ENCODE measurements at places on chromosomes 4 and X. TPM values are rescaled to one million over a fixed set of nuclear protein-coding genes. Genes with fewer than 3 reads are reported as not detected.

DNA sequence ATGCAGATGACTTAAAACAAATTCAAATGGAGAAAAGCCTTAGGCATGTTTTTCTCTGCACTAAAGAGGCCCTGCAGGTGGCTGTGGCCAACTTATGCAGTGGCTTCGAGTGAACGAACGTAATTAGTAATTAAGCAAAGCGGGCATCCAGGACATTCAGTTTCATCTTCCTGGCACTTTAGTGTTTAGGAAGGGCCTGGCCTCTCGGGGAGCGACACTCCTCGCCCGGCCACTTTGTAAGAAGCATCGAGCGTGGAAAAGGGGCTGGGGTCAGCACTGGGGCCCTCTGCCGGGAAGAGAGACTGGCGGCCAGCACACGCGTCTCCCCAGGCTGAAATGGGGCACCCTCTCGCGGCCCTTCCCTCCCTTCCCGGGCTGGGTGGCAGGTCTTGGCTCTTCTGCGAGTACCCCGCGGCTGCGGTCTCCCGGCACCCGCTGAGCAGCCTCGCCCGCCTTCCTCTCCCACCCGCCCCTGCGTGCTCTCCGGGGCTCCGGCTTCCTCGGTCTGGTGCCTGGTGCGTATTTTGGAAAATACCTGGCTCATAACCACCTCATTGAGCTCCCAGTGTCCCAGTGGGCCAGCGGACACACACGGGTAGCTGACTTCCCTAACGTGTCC is 677 bp upstream of the CYP4V2 start:
- peaks cover 5% of the 10 kb centered on the region for H3K4me1 ChIP-seq
- DNase-seq, result peak; percentile 45
- H3K4me3 ChIP-seq, result peak overlapping the region; percentile 83
- H3K36me3 ChIP-seq, result no peaks in the 10 kb centered on the region
- peak overlapping the region; percentile 77 for H3K27ac ChIP-seq

DNA sequence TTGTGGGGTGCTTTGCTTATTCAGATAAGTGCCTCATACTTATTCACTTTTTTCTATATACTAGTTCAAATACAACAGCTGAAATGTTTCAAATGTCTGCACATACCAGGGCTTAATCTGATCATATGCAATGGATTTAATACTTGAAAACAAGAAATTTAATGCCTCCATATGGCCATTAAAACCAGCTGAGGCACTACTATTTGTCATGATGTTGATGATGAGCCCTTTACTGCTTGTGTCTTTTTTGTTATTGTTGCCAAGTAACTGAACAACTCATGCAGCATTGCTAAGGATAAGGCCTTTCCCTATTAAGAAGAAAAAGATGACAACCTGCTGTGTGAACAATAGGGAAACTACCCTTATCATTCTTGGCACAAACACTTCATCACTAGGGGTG is 52.5 kb downstream of the MAGEB10 start:
- no peaks in the 10 kb centered on the region for H3K27me3 ChIP-seq
- H3K4me1 ChIP-seq, result no peaks in the 10 kb centered on the region
- H3K36me3 ChIP-seq, result no peaks in the 10 kb centered on the region

DNA sequence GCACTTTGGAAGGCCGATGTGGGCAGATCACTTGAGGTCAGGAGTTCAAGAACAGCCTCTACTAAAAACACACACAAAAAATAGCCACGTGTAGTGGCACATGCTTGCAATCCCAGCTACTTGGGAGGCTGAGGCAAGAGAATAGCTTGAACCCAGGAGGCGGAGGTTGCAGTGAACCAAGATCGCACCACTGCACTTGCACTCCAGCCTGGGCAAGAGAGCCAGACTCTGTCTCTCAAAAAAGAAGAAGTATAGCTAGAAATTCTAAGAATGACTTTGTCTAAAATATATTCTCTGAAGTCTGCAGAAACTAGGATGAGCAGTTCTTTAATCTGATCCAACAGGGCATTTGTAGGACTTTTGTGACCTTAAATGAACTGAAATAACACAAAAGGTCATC is 17.4 kb downstream of the RBM47 start:
- H3K4me3 ChIP-seq, result no peak overlapping the region
- H3K4me1 ChIP-seq, result no peaks in the 10 kb centered on the region
- no peaks in the 10 kb centered on the region for H3K36me3 ChIP-seq
- H3K27ac ChIP-seq, result no peak overlapping the region
- DNase-seq, result no peak

DNA sequence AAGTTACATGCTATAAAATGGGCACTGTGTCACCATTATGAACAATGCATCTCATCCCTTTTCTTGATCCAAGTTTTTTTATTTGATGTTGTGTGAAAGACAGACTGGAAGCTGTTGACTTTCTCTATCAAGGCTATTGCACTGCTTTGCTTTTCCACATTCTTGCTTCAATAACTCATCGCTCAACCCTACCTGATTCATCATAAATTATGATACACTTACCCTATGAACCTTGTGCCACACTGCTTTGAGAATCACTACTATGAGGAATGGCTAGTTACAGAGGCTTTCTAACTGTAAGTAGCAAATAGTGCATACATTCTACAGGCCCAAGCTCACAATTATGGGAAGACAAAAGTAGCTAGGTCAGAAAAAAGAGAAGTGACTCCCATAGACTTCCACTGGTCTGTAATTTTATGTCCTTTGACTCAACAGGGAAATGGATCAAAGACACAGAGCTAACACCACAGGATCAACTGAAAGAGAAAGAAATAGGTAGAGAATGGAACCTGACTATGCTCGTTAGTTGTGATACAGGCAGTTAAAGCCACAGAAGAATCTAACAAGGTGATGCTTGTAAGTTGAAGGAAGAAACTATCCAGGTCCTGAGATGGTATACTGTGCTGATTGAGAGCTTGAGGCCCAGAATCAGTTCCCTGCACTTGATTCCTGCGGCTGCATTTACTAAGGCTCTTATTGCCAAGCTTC is 163.5 kb downstream of the PPP3CA start:
- H3K27me3 ChIP-seq, result no peaks in the 10 kb centered on the region
- no peak overlapping the region for H3K27ac ChIP-seq
- H3K36me3 ChIP-seq, result no peaks in the 10 kb centered on the region
- H3K4me3 ChIP-seq, result no peak overlapping the region

- 0 out of 2 replicates have a peak, but pooled peaks cover 14% of the 10 kb centered on the region for H3K36me3 ChIP-seq
- no peaks in the 10 kb centered on the region for H3K4me1 ChIP-seq
- no peak overlapping the region for H3K27ac ChIP-seq
- peak; percentile 1 for DNase-seq
These were observed 107.0 kb upstream of the STIM2 start for GRCh38 chr4:26753617-26754016.

DNA sequence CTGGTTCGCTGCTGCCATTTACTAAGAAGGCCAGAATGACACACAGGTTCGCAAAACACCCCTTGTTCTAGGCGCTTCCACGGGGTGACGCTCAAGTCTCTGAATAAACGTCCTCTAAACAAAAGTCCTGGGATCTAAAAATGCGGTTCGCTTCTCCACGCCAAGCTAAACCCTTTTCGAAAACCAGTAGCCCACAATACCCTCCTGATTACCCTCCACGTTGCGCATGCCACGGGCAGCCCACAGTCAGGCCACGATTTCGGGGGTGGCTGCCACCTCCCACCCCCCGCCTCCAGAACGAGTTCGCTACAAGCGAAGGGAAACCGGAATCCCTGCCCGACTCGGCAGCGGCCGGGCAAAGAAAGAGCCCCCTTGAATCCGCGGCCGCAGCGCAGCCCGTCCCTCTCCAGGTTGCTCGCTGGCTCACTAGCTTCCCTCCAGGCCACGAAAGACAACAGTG is 423 bp downstream of the RPL39 start:
- peak overlapping the region; percentile 96 for H3K4me3 ChIP-seq
- H3K36me3 ChIP-seq, result peaks cover 10% of the 10 kb centered on the region
- H3K4me1 ChIP-seq, result peaks cover 15% of the 10 kb centered on the region
- H3K27ac ChIP-seq, result peak overlapping the region; percentile 99
- no peaks in the 10 kb centered on the region for H3K27me3 ChIP-seq

DNA sequence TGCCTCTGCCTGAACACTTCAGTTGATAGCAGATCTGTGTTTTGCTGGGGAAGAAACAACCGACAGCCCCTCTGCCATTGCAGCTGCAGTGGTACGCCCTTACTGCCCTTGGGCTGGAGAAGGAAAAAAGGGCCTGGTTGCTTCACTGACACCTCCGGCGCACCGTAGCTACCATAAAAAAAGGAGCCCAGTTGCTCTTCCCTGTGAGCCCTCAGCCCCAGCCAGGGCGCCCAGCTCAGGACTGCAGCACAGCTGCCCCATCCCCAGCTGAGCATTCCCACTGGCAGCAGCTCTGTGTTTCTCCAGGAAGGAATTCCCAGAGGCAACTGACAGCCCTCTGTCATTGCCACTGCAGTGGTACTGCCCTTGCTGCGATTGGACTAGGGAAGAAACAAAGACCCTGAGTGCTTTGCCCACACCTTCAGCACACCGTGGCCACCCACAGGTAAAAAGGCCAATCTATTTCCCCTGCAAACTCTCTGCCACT is 142.7 kb downstream of the DKK2 start:
- DNase-seq, result no peak
- H3K36me3 ChIP-seq, result no peaks in the 10 kb centered on the region
- H3K27me3 ChIP-seq, result no peaks in the 10 kb centered on the region
- no peak overlapping the region for H3K27ac ChIP-seq
- no peaks in the 10 kb centered on the region for H3K4me1 ChIP-seq
- no peak overlapping the region for H3K4me3 ChIP-seq

DNA sequence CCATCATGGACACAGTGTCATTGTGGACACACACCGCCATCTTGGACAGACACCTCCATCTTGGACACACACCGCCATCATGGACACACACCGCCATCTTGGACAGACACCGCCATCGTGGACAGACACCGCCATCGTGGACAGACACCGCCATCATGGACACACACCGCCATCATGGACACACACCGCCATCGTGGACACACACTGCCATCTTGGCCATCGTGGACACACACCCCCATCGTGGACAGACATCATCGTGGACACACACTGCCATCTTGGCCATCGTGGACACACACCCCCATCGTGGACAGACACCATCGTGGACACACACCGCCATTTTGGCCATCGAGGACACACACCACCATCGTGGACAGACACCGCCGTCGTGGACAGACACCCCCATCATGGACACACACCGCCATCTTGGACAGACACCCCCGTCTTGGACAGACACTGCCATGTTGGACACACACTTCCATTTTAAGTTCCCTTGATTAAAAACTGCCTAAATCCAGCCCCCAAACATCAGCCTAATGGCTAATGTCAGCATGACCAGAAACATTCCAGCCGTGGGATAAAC is 9.1 kb downstream of the ASMTL start:
- no peaks in the 10 kb centered on the region for H3K4me1 ChIP-seq
- H3K27me3 ChIP-seq, result no peaks in the 10 kb centered on the region
- H3K36me3 ChIP-seq, result no peaks in the 10 kb centered on the region
- H3K27ac ChIP-seq, result no peak overlapping the region
- H3K4me3 ChIP-seq, result no peak overlapping the region

DNA sequence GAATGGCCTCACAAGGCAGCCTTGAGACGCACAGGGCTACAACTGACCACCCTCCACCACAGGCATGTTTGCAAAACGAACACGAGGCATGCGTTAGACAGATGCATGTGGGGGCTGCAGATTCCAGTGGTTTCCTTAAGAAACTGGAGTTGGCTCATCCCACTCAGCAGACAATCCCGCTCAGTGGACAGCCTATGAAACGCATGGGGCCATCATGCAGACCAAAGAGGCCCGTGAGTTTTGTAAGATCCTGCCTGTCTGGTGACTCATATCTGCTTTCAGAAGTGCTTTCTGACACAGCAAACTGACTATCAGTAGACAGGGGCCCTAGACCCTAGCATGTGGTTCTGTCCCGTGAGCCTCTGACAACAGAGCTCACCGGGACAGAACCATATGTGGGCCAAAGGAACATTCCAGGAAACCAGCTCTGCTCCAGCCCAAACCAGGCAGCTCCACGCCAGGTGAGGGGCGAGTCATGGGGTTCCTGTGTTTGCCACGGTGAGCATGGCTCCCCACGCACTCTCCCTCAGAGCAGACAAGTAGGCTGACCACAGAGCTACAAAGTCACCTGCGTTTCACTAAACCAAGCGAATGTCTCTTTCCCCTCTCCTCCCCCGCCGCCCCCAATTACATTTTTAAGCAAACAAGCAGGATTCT is 74.4 kb downstream of the MTMR1 start:
- peak; percentile 71 for DNase-seq
- H3K27me3 ChIP-seq, result no peaks in the 10 kb centered on the region
- H3K4me1 ChIP-seq, result peaks cover 6% of the 10 kb centered on the region
- H3K36me3 ChIP-seq, result no peaks in the 10 kb centered on the region
- H3K4me3 ChIP-seq, result no peak overlapping the region

GRCh38 chrX:96833333-96833732 is 50.4 kb upstream of the RPA4 start:
- peak; percentile 1 for DNase-seq
- no peaks in the 10 kb centered on the region for H3K27me3 ChIP-seq
- no peak overlapping the region for H3K4me3 ChIP-seq
- H3K27ac ChIP-seq, result no peak overlapping the region

- no peak overlapping the region for H3K4me3 ChIP-seq
- DNase-seq, result no peak
- no peaks in the 10 kb centered on the region for H3K36me3 ChIP-seq
- H3K27me3 ChIP-seq, result peaks cover 25% of the 10 kb centered on the region
These were observed 290.2 kb downstream of the USP46 start for GRCh38 chr4:52368895-52369294.

DNA sequence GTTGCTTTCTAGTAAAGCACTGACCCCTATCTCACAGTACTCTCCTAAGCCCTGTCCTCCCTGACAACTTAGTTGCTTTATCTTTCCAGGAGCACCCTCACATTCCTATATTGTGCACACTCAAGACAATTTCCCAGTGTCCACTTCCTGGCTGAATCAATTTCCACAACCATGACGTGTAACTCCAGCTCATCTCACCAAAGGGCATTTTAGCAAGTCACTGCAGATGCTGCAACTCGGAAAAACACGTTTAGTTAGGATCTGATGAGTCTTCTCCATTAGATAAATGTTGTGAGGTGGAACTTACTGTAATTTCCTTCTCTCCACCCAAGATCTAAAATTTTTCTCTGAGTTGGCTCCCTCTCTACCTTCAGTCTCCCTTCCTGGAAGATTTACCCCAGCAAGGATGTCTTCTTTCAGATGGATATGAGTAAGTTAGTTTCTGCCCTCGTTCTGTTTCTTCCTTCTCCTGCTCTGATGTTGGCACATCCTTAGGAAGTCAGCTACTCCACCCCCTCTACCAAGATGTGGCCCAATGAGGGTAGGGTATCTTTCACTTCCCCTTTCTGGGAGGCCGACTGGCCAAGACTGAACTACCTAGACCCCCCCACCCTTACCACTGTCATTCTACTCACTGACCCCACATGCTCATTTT is 28.8 kb upstream of the IL13RA1 start:
- no peaks in the 10 kb centered on the region for H3K27me3 ChIP-seq
- H3K27ac ChIP-seq, result no peak overlapping the region
- H3K36me3 ChIP-seq, result no peaks in the 10 kb centered on the region
- H3K4me1 ChIP-seq, result no peaks in the 10 kb centered on the region
- DNase-seq, result peak; percentile 5

DNA sequence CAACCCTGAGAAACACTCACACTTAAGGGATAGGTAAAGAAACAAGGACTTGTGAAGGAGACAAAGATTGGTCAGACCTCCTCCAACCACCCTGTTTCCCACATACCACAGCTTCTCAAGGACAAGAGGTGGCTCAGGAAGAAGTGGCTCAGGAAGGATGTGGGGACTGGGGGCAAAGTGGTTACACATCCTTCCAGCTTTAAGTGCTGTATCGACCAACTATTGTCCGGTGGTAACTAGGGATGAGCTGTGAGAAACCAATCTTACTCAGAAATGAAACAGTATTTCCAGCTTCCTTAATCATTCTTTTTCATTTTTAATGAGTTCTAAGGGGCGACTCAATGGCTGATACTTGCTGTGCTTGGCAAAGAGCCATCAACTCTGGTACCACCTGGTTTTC is 8.5 kb upstream of the LHFPL1 start:
- H3K27me3 ChIP-seq, result no peaks in the 10 kb centered on the region
- H3K36me3 ChIP-seq, result no peaks in the 10 kb centered on the region

LRIT3 gene
- 0.11 TPM for total RNA-seq

ITIH6 gene
- total RNA-seq, result not detected

PITX2 gene
- 5.8 TPM for total RNA-seq

GK2 gene
- total RNA-seq, result not detected

OCRL gene
- 17.2 TPM for total RNA-seq
